Urinary bladder (tissue), 4 donors: ENCODE measurements at places on chromosomes 1 and 21. TPM values are rescaled to one million over a fixed set of nuclear protein-coding genes. Genes with fewer than 3 reads are reported as not detected.

DNA sequence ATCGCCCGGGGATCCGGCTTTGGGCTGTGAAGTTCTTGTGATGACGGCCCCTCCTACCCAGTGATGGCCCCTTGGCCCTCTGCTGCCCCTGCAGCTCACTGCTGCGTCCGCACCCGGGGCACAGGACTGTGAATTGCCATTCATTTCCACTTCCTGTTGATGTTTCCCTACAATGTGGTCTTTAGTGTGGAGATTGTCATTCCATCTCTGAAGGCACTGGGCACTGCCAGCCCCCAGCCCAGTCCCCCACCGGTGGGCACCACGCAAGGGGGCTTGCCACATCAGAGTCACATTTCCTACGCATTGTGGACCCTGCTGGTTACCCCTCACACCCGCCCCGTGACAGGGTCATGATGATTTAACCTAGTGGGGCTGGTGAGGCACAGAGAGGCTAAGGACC is 2.5 kb upstream of the MX2 start:
- DNase-seq: no peak

DNA sequence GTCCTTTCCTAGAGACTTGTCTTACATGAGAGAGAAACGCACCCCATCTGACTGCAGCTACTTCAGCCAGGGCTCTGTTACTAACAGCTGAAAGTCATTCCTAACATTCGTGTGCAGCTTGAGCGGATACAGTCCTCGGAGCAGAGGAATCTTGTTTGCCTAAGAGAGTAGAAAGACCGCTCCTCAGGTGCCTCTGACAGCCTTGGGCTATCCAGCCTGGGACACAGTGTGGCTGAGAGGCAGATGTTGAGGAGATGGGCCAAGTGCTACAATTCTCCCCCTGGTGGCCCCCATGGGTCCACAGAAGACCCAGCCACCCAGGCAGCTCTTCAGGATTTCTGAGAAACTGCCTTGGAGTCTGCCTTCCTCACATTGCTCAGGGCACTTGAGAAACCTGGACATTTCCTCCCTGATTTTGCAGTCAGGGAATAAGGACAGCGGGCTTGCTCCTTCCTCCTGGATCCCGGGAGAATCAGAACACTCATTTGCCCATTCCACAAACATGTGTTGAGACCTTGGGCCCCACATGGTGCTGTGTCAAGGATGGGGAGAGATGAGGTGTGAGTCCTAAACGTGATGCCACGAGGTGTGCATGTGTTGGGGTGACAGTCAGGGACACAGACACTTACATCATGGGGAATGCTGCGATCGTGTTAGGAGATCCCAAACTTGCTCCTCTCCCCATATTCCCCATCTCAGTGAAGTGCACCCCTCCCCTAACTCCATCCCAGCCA is 13.1 kb downstream of the TRIM62 start:
- DNase-seq: no peak

DNA sequence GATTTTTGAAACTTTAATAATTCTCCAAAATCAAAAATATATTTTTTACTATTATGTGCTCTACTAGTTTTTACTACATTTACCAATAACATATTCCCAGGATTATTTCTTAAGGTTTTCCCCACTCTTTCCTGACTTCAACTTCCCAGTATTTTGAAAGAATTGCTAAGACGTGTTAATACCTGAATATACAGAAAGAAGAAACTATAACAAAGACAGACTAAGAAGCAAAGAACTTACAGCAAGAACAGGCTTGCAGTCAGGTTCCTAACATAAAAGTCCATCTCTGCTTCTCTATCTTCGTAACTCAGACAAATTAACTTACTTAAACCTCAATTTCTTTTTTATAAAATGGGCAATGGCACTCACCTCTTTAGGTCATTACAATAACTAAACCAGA is 63.2 kb downstream of the SRSF11 start:
- DNase-seq: no peak

DNA sequence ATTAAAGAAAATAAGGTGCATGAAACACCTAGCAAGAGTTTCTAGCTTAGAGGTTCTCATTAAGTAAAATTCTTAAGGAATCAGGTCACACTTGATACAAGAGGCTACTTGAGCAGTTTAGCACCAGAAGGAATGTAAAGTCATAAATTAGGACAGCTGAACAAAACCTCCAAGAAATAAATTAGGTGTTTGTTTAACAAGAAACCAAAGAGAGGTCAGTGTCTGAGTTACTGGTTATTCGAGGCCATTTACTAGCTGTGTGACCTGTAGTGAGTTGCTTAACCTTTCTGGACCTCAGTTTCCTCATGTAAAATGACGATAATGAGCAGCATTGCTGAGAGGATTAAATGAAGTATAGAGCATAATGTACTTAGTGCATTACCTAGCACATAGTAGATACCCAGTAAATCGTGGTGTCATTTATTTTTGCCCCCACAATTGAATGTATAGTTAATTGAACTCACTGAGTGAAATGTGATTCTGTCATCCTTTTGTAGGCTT is 908 bp upstream of the ELK4 start:
- DNase-seq: no peak

GRCh38 chr21:29671728-29672127 is 268.1 kb downstream of the GRIK1 start:
- DNase-seq: no peak

GRCh38 chr1:72777918-72778317 is 495.6 kb upstream of the NEGR1 start:
- no peak for DNase-seq

ZNF683 gene
- not detected for total RNA-seq

GRCh38 chr1:162349635-162350330 is 26.9 kb downstream of the SPATA46 start:
- peak; percentile 11 for DNase-seq

GRCh38 chr21:14452031-14452726 is 69.2 kb upstream of the HSPA13 start:
- DNase-seq: no peak

TRIM67 gene
- 0.42 TPM for total RNA-seq

GRCh38 chr21:45254460-45254930 is 33.2 kb downstream of the POFUT2 start:
- no peak for DNase-seq

DNA sequence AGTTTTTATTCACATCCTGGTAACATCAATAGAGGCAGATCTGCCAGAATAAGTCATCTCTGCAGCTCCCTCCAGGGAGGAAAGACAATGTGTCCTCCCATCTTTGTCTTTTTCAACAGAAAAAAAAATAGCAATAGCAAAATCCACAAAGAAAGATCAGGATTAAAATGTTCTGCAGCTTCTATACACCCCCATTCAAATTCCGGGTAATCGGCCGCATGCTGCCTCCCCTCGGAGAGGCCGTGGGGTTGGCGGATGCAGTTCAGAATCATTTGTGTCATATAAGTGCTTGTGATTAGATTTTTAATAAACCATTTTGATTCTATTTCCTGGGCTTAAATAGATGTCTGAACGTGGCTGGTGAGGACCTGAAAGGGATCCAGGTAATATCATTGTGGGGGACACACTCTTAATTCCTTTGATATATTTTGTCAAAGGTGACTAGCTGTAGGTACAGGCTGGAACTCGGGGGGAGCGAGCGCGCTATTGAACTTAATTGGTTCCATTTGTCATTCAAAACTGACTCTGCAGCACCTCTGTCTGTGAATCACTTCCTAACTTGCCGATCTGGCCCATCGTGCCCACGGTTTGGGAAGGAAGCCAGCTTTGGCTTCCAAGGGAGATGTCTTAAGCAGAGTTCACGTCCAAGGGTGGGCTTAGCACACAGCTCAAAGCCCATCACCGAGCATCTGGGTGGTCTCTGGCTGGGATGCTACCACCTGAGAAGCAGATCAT is 85.6 kb upstream of the ARHGEF16 start:
- DNase-seq: no peak

DNA sequence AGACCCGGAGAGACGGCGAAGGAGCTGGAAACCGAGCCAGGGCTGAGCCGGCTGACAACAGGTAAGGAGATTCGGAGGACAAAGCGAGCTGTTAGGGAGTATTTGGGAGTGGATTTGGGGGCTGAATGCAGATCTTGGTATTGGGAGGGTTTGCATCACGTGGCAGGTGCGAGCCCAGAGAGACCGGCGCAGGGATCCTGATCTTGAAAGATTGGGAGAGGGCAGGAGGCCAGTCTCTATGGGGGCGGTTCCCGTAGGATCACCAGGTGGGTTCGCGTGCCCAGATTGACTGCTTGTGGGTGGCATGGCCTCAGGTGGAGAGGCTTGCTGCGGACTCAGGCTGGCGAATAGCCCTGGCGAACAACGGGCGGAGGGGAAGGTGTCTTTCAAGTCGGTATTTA is 204 bp downstream of the CIART start:
- no peak for DNase-seq

DNA sequence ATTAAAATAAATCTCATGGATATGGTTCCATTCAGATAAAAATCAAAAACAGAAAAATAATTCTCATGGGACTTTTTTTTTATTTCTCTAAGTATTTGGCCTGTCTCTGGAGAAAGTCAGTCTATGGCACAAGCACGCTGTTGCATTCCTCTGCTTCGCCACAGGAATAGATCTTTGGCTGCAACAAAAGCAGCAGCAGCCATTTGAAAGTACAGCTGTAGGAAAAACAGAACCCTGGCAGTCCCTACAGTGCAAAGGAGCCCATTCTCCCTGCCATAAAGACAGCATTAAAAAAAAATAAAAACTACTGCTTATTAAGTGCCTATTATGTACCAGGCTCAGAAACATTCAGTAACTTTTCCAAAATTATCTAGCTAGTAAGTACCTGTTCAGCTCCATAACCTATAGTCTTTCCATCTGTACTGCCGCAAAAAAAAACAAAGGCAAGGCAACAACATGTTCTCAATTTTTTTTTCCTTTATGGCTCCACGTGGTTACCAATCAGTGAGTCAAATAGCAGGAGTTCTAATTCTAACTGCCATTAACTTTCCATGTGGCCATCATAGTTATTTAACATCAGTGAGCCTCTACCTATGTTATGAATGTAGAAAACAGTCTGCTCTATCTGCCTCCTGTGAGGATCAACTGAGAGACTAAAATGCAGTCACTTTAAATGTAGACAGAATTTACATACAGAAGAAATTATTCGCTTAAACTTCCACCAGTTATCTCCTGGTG is 22.7 kb downstream of the SLC35D1 start:
- DNase-seq: no peak

GRCh38 chr1:96804648-96805047 is 83.1 kb downstream of the PTBP2 start:
- DNase-seq: no peak

TEX35 gene
- total RNA-seq: 0.11 TPM

GRCh38 chr1:79708646-79709265 is 702.2 kb upstream of the ADGRL4 start:
- no peak for DNase-seq

- no peak for DNase-seq
Observed at GRCh38 chr1:65820983-65821382, 28.3 kb downstream of the PDE4B start.

GRCh38 chr1:116853680-116854402 is 55.9 kb upstream of the PTGFRN start:
- peak; percentile 81 for DNase-seq

DNA sequence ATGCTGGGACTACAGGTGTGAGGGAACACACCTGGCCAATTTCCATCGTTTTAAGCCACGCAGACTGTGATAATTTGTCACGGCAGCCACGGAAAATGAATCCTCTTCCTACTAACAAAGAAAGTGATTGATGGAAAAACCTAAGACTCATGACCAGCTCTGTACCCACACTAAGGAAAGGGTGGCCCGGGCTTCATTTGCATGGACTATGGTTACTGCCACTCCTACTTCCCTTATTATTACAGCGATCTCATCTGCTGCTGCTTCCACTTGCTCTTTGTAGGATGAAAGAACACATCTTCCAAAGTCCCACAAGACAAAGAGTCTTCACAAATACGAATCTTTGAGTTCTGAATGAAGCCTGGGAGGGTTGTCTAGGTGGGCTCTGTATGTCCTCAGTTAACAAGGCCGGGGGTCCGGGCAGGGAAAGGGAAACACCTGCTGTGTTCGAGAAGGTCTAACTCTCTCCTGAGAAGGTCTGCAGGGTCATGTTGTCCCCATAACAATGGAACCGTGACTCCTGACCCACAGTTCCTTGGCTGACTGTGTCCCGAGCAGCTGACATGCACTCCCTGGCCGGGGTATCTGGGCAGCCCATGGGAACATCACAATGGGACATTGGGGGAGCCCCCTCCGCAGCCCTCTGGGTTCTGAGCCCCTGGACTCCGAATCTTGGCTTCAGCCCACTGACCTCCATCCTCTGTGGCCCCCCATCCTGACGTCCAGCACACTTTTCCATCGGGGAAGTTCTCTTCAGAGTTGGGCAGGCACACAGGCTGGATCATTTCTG is 13.3 kb upstream of the TFF1 start:
- DNase-seq: no peak

PLD5 gene
- total RNA-seq: 0.58 TPM

GRCh38 chr1:199113265-199113869 is 474.5 kb downstream of the PTPRC start:
- no peak for DNase-seq

ARPC5 gene
- total RNA-seq: 145 TPM

DNA sequence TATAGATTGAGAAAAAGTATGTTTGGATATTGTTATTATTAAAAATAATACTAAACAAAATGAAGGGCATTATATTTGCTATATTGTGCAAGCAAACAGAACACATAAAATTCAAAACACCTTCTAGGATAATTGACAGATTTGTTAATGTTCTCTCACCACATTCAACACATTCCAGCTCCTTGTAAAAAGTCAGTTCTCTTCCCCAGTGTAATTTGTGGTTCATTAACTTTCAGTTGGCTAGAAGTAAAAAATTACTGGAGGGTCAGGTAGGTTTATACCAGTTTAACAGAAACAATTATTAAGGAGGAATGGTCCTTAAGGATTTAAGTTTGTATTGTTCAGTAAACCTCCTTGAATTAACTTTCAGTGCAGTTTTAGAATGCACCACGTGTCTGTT is 1235.3 kb upstream of the ADGRL2 start:
- no peak for DNase-seq

GRCh38 chr1:224533517-224533916 is 82.6 kb upstream of the CNIH3 start:
- no peak for DNase-seq

DNA sequence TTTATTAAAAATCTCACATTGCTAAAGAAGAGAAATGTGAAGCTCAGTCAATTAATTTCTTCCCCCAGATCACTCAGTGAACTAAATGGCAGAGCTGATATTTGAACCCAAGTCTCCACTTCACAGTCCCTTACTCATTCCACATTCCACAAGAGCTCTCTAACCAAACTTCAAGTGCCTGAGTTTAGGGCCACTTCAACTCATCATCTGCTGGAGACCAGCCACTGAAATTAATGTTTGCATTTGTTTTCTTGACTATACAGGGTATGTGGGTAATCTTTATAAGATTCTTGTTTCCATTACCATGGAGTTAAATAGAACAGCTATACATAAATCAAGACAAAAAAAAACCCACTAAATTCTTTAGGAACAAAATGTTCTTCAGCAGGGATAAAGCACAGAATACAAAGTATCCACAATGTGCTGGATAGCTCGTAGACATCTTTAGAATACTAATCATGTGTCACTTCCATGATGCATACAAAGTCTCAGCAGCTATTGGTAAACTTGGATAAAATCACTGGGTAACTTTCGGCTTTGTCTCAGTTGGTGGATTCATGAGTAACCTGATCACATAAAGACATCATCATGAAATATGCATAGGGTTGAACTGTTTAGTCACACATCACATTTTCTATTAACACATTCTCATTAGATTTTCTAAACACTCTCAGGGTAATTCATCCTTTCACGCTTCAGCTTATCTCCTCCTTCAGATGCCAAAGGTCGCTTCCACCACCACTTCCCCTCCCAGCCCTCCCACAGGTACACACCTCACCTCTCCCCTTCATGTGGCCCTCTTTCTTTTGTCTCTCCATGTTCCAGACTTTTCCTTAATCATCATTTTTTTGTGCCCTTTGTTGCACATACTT is 89.8 kb downstream of the LRRC53 start:
- no peak for DNase-seq

S100B gene
- total RNA-seq: 31.9 TPM
